NCI-H1417 treated with DMSO at 0.1 percent for 48 hours (cell line): ENCODE measurements at places on chromosomes 1 and 21.

DNA sequence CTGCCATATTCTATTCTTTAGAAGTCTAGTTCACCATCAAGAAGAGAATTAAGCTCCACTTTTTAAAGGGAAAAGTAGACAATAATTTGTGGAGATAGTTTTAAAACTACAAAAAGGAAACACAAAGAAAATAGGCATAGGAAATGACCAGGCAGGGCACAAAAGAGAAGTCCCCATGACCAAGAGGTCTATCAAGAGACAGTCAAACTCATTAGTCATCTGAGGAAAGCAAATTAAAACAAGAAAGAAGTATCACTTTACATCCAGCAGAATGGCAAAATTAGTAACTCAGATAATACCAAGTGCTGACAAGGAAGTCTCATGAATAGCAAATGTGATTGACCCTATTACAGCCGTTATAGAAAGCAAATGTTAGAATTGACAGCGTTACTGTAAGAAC is 243.7 kb upstream of the SNX7 start:
- no peak for DNase-seq

DNA sequence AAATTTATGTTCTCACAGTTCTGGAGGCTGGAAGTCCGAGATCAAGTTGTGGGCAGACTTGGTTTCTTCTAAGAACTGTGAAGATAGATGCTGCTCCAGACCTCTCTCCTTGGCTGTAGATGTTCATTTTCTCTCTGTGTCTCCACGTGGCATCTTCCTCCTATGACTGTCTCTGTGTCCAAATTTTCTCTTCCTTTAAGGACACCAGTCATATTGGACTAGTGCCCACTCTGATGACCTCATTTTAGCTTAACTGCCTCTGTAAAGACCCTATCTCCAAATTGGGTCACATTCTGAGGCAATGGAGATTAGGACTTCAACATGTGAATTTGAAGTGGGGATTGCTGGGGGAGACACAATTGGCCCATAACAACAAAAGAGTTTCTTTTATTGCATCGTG is 125.3 kb upstream of the ETS2 start:
- no peak for DNase-seq

GRCh38 chr1:198253668-198254067 is 96.9 kb downstream of the NEK7 start:
- DNase-seq = no peak

GRCh38 chr1:28144203-28145135 is 32.0 kb downstream of the PTAFR start:
- DNase-seq = no peak

DNA sequence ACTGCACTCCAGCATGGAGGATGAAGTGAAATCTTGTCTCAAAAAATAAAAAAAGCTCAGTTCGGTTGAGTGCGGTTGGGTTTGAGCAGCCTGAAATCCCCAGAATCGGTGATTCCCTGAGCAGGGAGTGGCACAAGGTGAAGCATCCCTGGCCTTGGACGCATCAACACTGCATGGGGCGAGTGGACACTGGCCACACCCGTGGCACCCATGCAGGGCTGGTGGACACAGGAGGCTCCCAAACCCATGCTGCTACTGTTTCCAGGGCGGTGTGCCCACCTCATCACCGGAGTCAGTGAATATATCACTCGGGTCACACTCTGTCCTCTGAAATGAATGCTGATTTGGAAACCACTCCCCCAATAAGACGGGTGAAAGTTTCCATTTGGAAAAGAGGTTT is 53.4 kb upstream of the ACTRT2 start:
- DNase-seq = no peak

DNA sequence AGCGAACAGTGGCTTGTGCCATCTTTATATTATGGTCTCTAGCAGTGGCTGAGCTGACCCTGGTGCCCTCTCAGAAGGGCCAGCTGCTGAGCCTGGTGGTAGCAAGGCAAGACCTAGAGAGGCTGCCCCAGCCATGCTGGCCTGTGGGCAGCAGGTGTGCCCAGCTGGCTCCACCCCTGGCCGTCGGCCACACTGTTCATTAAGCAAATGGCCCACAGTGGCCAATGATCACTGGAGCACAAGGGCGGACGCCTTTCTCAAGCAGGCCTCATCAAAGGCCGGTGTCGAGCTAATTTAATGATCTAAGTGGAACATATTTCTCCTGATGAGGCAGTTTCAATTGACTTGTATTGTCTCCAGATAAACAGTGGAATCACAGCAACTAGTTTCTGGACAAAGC is 89.4 kb downstream of the GRIK3 start:
- no peak for DNase-seq

DNA sequence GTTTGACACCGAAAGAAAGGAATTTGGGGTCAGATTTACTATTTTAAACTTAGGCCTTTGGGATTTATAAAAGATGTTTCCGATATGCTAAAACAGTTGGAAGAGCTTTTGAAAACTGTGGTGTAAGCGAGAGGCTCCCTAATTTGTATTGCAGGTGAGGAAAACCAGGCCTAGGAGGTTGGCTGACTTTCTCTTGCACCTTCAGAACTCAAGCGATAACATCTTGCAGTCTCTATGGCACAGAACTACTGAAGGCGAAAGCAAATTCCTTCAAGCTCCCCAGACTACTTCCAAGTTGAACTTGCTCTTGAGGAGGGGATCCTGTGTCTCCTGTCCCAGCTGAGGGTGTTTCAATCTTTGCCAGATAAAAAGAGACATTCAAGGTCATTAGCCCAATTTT is 685.7 kb downstream of the ADGRL2 start:
- DNase-seq = no peak

- DNase-seq = no peak
Observed at GRCh38 chr1:234918961-234919761, 209.5 kb downstream of the TOMM20 start.

GRCh38 chr1:234925440-234926263 is 203.0 kb downstream of the TOMM20 start:
- DNase-seq = no peak
